ENCODE measurements at places on chromosomes 7 and 10. TPM values are rescaled to one million over a fixed set of nuclear protein-coding genes. Genes with fewer than 3 reads are reported as not detected.
A peak's percentile ranks its signal among the peaks of the same experiment; 100 is the strongest.

TAS2R4 gene
- polyA plus RNA-seq, result 0.19 TPM

CPN1 gene
- not detected for polyA plus RNA-seq

TET1 gene
- polyA plus RNA-seq, result 0.38 TPM

UPK3B gene
- polyA plus RNA-seq, result not detected

DOCK4 gene
- 8.5 TPM for polyA plus RNA-seq

GPNMB gene
- 24.9 TPM for polyA plus RNA-seq

OLAH gene
- not detected for polyA plus RNA-seq

GRCh38 chr10:43846187-43846680, 197.6 kb upstream of the ZNF32 start:
- no peak for DNase-seq
- no peak overlapping the region for H3K4me3 ChIP-seq
- no peaks in the 10 kb centered on the region for H3K36me3 ChIP-seq

- H3K4me1 ChIP-seq, result peaks cover 55% of the 10 kb centered on the region
- no peaks in the 10 kb centered on the region for H3K36me3 ChIP-seq
- H3K27ac ChIP-seq, result peak overlapping the region; percentile 85
- no peak overlapping the region for H3K4me3 ChIP-seq
These were observed 196.8 kb downstream of the REEP3 start for GRCh38 chr10:63718006-63718405.

GRCh38 chr7:119270045-119270464, 1002.9 kb upstream of the KCND2 start:
- H3K27ac ChIP-seq, result no peak overlapping the region
- H3K36me3 ChIP-seq, result no peaks in the 10 kb centered on the region
- DNase-seq, result peak; percentile 47
- H3K27me3 ChIP-seq, result no peaks in the 10 kb centered on the region

DNA sequence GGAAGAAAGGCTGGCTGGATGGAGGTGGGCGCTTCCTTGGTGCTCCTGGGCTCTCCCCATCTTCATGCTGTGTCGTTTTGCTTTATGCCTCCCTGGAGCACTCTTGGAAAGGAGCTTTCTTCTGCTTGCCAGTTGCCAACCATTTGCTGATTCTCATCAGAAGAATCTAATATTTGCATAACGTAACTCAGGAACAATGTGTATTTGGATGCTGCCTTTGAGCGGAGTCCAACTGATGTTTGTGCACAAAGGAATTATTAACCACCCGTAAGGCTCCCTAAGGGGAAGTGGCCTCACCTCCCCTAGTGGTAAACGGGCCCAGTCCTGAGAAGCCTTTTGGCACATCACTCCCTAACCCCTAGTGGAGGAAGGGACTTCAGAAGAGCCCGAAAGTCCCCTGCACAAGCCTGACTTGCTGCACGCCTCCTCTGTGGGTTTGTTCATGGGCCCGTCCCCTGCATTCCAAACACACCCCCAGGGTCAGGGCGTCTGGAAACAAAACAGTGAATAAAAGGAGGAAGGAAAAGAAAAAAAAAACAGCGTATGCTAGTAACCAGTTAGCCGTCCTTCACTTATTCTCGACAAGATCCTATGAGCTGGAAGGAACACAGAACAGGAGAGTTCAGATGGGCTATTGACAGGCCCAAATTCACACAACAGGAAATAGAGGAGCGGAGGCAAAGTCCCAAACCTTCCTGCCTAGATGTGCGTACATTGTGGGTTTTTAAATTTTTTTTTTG, 602.2 kb downstream of the LRMDA start:
- no peak overlapping the region for H3K27ac ChIP-seq
- H3K4me1 ChIP-seq, result peaks cover 27% of the 10 kb centered on the region
- no peak for DNase-seq
- no peaks in the 10 kb centered on the region for H3K27me3 ChIP-seq
- H3K4me3 ChIP-seq, result no peak overlapping the region
- H3K36me3 ChIP-seq, result no peaks in the 10 kb centered on the region

- H3K4me3 ChIP-seq, result no peak overlapping the region
- H3K27ac ChIP-seq, result no peak overlapping the region
- H3K27me3 ChIP-seq, result no peaks in the 10 kb centered on the region
- no peaks in the 10 kb centered on the region for H3K36me3 ChIP-seq
- DNase-seq, result no peak
These were observed 19.1 kb upstream of the LRRC18 start for GRCh38 chr10:48958598-48959190.

DNA sequence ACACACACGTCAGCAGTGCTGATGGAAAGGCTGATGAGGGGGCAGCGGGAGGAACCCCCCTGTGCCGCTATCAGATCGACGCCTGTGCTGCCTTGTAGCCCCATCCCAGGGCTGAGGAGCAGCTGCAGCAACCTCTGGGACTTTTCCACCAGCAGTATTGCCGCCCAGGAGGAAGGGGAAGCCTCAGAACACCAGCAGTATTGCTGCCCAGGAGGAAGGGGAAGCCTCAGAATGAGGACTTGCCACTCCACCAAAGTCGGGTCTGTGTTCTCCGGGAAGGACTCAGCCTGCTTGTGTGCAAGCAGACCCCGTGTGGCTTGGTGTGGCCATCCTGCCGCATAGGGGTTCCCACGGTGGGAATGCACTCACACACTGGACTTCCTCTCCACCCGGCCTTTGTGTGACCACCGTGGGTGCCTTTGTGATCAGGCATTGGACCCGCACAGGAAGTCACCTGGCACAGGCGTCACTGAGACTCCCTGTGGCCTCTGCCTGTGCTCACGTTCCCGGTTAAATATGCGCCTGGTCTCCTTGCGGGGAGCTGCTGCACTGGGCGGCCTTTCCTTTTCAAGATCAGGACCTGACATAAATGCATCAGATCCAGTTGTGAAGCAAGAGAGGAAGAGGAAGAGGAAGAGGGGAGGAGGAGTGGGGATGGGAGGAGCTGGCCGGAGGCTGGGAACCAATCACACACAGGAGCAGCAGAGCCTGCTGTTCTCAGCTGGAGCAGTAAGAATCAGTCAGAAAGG, 248.5 kb downstream of the DNAJB6 start:
- H3K36me3 ChIP-seq, result no peaks in the 10 kb centered on the region
- no peak for DNase-seq
- no peak overlapping the region for H3K27ac ChIP-seq
- no peaks in the 10 kb centered on the region for H3K4me1 ChIP-seq
- no peaks in the 10 kb centered on the region for H3K27me3 ChIP-seq

GRCh38 chr10:112895292-112895691, 54.8 kb upstream of the TCF7L2 start:
- H3K27ac ChIP-seq, result no peak overlapping the region
- no peaks in the 10 kb centered on the region for H3K36me3 ChIP-seq
- H3K4me3 ChIP-seq, result no peak overlapping the region
- DNase-seq, result no peak
- H3K27me3 ChIP-seq, result no peaks in the 10 kb centered on the region
- H3K4me1 ChIP-seq, result no peaks in the 10 kb centered on the region

- H3K27ac ChIP-seq, result no peak overlapping the region
- no peak overlapping the region for H3K4me3 ChIP-seq
- no peaks in the 10 kb centered on the region for H3K36me3 ChIP-seq
- no peaks in the 10 kb centered on the region for H3K4me1 ChIP-seq
- DNase-seq, result no peak
These were observed 81.0 kb upstream of the PRSS58 start for GRCh38 chr7:142338633-142339501.

DNA sequence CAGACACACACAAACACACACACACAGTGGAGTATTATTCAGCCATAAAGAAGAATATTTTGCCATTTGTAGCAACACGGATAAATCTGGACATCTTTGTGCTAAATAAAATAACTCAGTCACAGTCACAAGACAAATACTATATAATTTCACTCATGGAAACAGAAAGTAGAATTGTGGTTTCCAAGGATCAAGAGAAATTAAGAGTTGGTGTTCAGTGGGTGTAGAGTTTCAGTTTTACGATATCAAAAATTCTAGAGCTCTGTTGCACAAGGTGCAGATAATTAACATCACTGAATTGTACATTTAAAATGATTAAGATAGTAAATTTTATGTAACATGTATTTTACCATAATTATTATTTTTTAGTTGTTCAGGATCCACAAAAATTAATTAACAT, 1235.0 kb downstream of the XPNPEP1 start:
- H3K4me3 ChIP-seq, result no peak overlapping the region
- no peak overlapping the region for H3K27ac ChIP-seq
- H3K4me1 ChIP-seq, result no peaks in the 10 kb centered on the region
- H3K36me3 ChIP-seq, result no peaks in the 10 kb centered on the region
- no peak for DNase-seq

DNA sequence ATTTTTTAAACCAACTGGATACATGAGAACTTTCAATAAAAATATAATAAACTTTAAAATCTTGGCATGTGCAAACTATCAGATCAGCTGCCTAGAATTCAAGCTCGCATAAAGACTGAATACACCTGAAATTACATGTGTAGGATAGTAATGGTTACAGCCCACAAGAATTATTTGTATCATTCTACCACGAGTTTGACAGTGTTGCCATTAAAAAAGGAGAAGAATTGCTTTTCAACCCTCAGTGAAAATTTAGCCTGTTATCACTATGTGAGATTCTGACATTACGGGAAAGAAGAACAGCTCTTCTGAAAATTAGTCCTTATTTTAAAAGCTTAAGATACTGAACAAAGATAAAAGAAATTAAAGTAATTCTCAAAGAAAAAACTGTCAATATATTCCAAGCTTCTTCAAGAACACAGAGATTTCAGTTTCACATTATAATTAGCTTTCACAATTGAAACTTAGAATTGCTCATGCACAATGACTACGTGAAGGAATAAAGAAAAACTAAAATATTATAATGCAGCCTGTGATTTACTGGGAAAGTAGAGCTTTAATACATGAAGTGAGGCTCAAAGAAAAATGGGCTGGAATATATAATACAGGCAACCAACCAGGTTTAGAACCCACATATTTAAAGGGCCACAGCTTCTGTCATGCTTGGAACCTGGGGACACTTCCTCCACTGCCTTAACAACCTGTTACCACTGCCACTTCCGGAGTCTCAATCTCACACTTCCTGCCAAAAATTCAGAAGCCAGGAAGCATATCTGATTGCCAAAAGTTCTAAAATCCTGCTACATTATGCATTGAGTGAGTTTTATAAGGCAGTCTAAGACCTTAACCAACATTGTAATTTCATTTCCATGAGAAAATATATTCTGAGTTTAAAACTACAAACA, 23.2 kb downstream of the TPK1 start:
- H3K36me3 ChIP-seq, result no peaks in the 10 kb centered on the region
- no peak for DNase-seq
- no peaks in the 10 kb centered on the region for H3K4me1 ChIP-seq
- no peak overlapping the region for H3K27ac ChIP-seq
- no peak overlapping the region for H3K4me3 ChIP-seq

GRCh38 chr7:106597751-106598546, 63.0 kb downstream of the CCDC71L start:
- no peaks in the 10 kb centered on the region for H3K36me3 ChIP-seq
- DNase-seq, result no peak
- no peak overlapping the region for H3K27ac ChIP-seq
- H3K4me3 ChIP-seq, result no peak overlapping the region
- no peaks in the 10 kb centered on the region for H3K27me3 ChIP-seq

- H3K4me3 ChIP-seq, result no peak overlapping the region
- no peaks in the 10 kb centered on the region for H3K4me1 ChIP-seq
- H3K27ac ChIP-seq, result no peak overlapping the region
- no peaks in the 10 kb centered on the region for H3K36me3 ChIP-seq
- DNase-seq, result no peak
These were observed 91.7 kb downstream of the CCDC3 start for GRCh38 chr10:12909836-12910185.

DNA sequence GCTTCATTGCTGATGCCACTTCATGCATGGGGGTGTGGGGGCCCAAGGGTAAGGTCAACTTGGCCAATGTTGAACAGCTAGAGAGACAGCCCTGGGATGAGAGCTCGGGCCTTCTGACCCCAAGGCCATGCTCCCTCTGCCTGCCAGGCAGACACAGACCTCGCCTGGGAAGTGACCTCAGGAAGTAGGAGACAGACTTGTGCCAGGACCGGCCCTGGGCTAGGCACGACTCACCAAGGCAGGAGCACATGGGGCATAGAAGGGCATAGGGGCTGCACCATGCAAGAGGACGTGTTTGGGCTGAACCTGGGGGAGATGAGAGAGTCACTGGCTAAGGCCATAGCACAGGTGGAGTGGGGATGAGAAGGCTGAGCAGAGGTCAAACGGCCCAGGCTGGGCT, 27.1 kb downstream of the ZCCHC24 start:
- no peak overlapping the region for H3K27ac ChIP-seq
- peaks cover 27% of the 10 kb centered on the region for H3K4me1 ChIP-seq
- no peak overlapping the region for H3K4me3 ChIP-seq

DNA sequence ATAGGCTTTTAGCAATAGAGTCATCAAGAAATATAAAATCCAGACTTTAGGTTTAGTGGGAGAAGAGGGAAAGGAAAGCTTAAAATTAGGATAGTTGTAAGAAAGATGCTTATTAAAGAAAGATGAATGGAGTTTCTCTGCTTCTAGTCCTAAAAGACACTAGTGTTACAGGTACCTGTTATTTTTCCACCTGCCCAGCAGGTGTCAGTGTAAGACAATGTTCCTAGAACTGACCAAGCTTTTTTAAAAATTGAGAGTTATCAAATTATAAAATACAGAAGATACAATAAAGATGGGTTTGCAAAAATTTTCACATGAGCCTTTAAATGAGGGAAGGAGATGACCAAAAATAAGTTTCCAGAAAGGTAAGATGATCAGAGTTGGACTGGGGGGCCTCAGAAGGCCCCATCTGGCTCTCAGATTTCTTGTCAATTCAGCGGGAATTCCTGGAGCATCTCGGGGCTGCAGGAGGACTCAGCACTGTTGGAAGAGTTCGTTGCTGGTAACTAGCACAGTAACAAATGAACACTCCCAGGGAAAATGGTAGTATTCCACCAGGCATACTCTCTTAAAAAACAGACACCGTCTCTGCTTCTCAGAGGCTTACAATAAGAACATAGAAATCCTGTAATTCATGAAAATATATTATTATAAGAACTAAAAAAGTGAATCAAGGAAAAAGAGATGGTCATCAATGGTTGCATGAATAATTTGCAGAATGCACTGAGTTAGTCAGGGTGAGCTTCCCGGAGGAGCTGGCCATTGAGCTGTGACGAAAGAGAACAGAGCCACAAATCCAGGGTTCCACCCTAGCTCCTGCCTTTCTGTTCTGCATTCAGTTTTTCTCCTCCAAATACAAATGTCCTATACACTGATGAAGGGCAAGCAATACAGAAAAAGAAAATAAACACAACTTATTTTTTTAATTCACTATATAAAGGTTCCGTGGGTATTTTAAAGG, 71.8 kb upstream of the PIK3CG start:
- no peak overlapping the region for H3K27ac ChIP-seq
- peak; percentile 50 for DNase-seq
- no peaks in the 10 kb centered on the region for H3K27me3 ChIP-seq

DNA sequence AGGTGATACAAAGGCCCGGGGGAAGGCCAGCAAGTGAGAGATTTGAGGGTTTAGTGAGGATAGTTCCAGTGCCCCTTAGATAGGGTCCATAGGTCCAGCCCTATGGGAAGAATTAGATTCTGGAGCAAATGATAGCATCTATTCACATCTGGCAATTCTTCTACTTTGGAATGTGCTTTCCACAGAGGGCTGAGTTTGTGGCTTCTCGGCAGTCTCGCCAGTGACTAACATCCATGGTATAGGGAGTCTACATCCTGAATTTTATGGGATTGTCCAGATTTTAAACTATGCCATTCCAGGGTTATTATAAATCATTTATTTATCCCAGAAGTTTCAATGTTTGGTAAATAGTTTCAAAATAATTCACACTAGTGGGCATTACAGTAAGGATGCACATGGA, 207.3 kb upstream of the ADO start:
- H3K4me3 ChIP-seq, result no peak overlapping the region
- H3K4me1 ChIP-seq, result no peaks in the 10 kb centered on the region
- no peak for DNase-seq
- H3K27me3 ChIP-seq, result no peaks in the 10 kb centered on the region
- H3K27ac ChIP-seq, result no peak overlapping the region
- no peaks in the 10 kb centered on the region for H3K36me3 ChIP-seq

All from SK-N-SH (cell line).